ENCODE measurements at places on chromosomes 16 and 17.
A peak's percentile ranks its signal among the peaks of the same experiment; 100 is the strongest.

DNA sequence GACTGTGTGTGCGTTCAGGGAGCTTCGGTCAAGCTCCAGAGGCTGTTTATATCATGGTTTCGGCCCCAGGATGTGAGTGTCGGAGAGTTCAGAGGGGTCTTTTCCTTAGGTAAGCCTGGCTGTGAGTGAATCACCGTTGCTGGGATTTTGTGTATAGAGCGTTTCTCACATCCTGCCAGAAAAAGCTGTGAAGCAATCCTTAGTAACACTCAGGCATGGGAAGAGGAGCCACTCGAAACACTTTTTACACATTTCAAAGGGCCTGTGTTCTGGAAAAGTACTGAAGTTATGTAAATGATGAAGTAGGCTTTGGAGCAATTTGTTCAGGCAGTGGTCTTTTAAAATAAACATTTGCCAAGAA is 662 bp downstream of the PGS1 start:
- H3K4me1 ChIP-seq, result peaks cover 51% of the 10 kb centered on the region
- peak overlapping the region; percentile 94 for H3K27ac ChIP-seq
- peaks cover 10% of the 10 kb centered on the region for H3K36me3 ChIP-seq
- H3K4me3 ChIP-seq, result peak overlapping the region; percentile 97
- H3K27me3 ChIP-seq, result no peaks in the 10 kb centered on the region
- DNase-seq, result no peak

DNA sequence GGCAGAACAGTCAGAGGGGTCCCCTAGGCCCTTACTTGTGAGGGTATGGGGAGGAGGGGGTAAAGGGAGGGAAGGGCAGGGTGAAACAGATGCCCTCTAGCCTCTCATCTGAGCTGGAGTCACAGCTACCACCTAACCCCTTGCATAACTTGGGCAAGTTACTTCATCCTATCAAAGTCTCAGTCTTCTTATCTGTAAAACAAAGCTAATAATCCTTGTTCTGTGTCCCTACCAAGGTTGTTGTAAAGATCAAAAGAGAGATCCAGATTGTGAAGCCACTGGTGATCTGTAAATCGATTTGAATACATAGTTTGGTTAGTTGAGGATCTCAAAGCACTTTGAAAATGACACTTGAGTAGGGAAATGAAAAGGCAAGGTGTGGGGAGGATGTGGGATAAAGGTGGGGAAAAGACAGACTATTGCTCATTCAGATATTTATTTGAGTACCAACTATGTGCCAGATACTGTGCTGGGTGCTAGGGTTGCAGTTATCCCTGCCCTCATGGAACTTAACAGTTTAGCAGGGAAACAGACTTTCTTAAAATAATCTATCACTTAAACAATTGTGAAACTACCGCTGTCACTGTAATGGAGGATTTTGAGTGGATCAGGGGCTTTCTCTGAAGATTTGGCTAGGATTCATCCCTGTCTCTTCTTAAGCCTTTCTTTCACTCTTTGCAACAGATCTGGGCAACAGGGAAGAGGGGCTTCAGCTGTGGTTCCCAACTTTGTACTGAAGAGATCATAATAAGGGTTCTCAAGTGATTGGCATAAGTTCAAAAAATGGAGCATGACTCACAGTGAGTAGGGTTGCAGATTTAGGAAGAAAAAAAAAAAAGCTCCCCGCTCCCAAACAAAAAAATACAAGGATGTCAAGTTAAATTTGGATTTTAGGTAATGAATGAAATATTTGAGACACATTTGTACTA is 3.0 kb downstream of the HEATR9 start:
- no peaks in the 10 kb centered on the region for H3K4me1 ChIP-seq
- no peak for DNase-seq
- H3K27ac ChIP-seq, result no peak overlapping the region
- H3K27me3 ChIP-seq, result no peaks in the 10 kb centered on the region
- H3K4me3 ChIP-seq, result no peak overlapping the region

DNA sequence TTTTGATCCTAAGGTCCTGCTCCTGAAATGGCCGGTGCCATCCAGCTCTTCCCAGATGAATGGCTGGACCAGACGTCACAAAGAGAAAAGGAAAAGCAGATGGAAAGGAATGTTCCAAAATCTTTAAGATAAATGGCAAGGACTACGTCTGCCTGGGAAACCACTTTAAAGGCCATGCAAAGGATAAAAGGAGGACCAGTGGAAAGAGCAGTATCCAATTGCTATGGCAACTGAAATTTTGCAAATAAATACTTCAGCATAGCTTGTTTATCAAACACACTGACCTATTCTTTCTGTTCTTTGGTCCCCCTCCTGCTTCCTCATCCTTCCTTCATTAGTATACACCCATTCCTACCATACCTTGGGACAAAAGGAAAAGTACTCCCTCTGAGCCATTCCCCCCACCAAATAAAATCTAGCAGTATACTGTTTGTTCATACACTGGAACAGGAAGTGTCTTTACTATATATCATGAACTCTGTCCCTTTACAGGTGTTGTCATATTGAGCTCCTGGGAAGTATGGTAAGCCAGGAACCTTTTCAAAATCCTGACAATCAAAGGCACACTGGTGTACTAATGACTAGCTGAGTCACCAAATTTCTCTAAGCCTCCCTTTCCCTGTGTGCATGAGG is 37.2 kb upstream of the NUFIP2 start:
- no peaks in the 10 kb centered on the region for H3K4me1 ChIP-seq
- no peak for DNase-seq
- H3K27me3 ChIP-seq, result no peaks in the 10 kb centered on the region
- no peak overlapping the region for H3K27ac ChIP-seq
- no peaks in the 10 kb centered on the region for H3K36me3 ChIP-seq

DNA sequence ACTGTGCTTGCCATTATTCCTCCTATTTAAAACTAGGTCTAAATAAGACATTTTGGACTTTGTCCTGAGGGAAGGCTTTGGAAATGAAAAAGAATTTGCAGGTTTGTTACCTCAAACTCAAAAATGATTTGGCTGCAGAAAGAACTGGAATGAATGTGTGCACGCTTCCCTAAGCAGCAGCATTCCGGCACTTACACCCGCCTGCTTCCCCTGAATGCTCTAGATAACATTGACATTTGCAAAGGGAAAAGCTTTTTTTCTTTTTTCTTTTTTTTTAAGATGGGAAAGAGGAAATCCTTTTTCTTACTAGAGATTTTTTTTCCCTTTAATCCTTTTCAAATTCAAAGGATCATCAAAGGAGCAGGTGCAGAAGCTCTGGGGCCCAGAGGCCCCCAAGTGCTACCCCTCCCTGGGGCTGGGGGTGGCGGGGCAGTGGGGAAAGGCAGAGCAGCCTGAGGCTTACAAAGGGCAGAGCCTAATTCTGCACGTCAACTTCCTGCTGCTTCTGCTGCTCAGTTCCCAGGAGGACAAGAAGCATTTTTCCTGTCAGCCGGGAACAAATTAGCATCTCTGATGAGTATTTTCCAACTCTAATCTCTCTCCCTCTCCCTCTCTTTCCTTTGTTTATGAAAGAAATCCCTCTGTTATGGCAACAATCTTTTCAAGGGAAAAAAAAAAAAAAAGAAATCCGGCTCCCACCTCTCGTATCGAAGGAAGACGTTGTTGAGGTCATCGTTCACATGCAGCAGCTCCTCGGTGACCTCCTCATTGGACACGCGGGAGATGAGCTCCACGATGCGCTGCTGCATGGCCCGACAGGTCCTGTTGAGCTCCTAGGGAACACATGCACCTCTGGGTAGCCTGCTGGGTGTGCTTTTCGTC is 32.1 kb upstream of the SREBF1 start:
- no peak for DNase-seq
- H3K4me1 ChIP-seq, result peaks cover 6% of the 10 kb centered on the region
- H3K27me3 ChIP-seq, result no peaks in the 10 kb centered on the region
- H3K4me3 ChIP-seq, result no peak overlapping the region
- H3K27ac ChIP-seq, result peak overlapping the region; percentile 16
- H3K36me3 ChIP-seq, result peaks cover 25% of the 10 kb centered on the region

DNA sequence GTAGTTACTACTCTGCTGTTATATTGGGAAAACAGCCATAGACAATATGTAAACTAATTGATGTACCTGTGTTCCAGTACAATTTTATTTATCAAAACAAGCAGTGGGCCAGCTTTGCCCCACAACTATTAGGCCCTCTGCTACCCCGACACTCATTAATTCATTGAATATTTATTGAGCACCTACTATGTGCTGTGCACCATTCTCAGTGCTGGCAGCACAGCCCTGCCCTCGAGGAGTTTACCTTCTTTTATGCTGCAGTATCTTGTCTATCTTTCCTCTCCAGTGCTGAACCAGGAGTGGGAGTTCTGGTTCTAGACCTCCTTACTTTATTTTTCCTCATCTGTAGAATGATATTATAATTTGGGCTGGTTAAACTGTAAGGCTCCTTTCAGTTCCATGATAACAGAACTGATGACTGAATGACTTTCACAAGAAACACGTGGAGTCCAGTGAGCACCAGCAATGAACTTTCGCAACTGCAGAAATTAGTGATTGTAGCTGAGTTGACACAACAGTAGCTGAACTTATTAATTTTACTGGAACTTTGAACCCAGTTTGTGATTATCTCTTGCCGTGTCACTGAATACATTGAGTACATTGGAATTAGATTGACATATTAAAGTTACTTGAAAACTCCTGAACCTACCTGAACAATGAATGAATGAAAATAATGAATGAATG is 2.4 kb downstream of the GOSR2 start:
- H3K36me3 ChIP-seq, result peaks cover 20% of the 10 kb centered on the region
- no peaks in the 10 kb centered on the region for H3K27me3 ChIP-seq
- H3K4me3 ChIP-seq, result no peak overlapping the region
- H3K27ac ChIP-seq, result no peak overlapping the region
- no peak for DNase-seq

- H3K27ac ChIP-seq, result no peak overlapping the region
- no peaks in the 10 kb centered on the region for H3K36me3 ChIP-seq
- no peak for DNase-seq
- H3K4me3 ChIP-seq, result no peak overlapping the region
- no peaks in the 10 kb centered on the region for H3K27me3 ChIP-seq
- no peaks in the 10 kb centered on the region for H3K4me1 ChIP-seq
These were observed 16.2 kb downstream of the MLYCD start for GRCh38 chr16:83915081-83915480.

GRCh38 chr17:33682599-33682998 is 389.5 kb upstream of the ASIC2 start:
- H3K36me3 ChIP-seq, result no peaks in the 10 kb centered on the region
- no peaks in the 10 kb centered on the region for H3K27me3 ChIP-seq
- no peak for DNase-seq
- H3K27ac ChIP-seq, result no peak overlapping the region

DNA sequence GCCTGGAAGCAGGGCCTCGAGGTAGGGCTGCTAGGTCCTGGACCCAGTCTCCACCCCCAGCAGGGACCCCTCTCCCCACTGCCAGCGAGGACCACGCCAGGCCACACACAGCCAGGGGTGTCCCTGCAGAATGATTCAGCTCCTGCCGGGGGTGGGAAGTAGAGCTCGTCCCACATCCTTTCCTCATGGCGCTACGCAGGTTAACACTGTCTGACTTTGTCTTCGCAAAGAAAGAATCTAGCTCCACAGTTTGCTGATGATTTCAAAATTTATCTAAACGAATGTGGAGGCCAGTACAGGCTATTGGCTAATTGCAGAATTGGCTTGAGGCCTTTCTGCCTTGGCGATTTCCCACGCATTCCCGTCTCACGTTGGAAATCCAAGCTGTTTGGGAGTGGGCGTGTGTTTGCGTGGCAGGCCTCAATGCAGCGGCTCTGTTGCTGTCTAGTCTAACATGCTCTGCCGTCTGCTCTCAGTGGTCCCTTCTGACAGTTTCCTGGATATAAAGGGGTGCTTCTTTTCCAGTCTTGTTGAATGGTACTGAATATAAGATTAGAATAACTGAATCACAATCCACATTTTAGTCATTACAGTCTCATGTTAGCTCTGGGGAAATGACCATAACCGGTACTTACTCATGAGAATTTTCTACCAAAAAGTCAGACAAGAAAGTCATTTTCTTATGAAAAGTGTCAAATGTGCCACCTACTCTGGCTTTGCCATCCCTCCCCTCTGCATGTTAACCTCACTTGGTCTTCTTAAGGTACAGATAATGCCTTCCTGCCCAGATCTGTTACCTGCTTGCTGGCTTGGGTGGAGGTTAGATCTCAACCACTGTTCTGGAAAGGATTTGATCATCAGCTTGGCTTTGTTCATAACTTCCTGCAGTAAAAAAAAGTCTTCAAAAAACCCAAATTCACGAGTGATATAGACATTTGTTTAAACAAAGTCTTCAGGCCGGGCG is 252.4 kb downstream of the NTN1 start:
- no peaks in the 10 kb centered on the region for H3K36me3 ChIP-seq
- H3K4me1 ChIP-seq, result no peaks in the 10 kb centered on the region
- peak overlapping the region; percentile 30 for H3K27ac ChIP-seq
- H3K27me3 ChIP-seq, result no peaks in the 10 kb centered on the region
- no peak overlapping the region for H3K4me3 ChIP-seq
- no peak for DNase-seq

- no peak for DNase-seq
- no peaks in the 10 kb centered on the region for H3K27me3 ChIP-seq
- no peaks in the 10 kb centered on the region for H3K36me3 ChIP-seq
- H3K27ac ChIP-seq, result peak overlapping the region; percentile 91
- peak overlapping the region; percentile 39 for H3K4me3 ChIP-seq
- H3K4me1 ChIP-seq, result peaks cover 35% of the 10 kb centered on the region
These were observed 503 bp downstream of the DHX58 start for GRCh38 chr17:42111871-42112551.

DNA sequence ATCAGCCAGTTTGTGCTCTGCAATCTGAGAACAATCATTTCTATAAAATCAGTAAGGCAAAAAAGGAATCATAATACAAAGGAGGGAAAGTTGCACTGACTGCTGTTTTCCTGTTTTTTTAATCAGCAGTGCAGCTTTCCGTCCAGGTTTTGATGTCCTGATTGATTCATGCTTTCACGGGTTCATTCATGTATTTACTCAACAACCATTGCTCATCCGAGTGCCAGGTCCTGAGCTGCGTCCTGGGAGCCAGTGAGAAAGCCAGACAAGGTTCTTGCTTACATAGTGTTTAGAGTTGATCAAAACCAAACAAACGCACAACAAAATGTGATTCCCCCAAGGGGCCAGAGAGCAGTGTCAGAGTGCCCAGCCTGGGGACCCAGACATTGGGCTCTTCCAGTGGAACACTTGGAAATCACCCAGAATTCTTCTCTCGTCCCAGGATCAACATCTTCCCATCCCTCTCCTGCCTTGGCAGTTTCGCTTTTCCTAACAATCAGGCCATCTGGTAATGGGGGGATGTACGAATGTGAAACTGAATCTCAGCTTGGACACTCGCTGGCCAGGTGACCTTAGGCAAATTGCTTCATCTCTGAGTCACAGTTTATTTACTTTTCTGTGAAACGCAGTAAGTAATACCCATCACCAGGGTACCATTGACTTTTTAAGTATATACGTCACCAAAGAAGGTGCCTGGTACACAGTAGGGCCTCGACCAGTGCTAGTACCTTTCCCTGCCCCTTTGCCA is 13.3 kb upstream of the C1QL1 start:
- H3K36me3 ChIP-seq, result no peaks in the 10 kb centered on the region
- no peak overlapping the region for H3K4me3 ChIP-seq
- H3K4me1 ChIP-seq, result peaks cover 3% of the 10 kb centered on the region
- peaks cover 63% of the 10 kb centered on the region for H3K27me3 ChIP-seq
- no peak overlapping the region for H3K27ac ChIP-seq
- no peak for DNase-seq

GRCh38 chr16:56005958-56006357 is 130.8 kb upstream of the CES5A start:
- H3K27me3 ChIP-seq, result no peaks in the 10 kb centered on the region
- no peak overlapping the region for H3K4me3 ChIP-seq
- no peak overlapping the region for H3K27ac ChIP-seq
- H3K4me1 ChIP-seq, result no peaks in the 10 kb centered on the region
- DNase-seq, result no peak

- no peaks in the 10 kb centered on the region for H3K36me3 ChIP-seq
- no peak for DNase-seq
- no peaks in the 10 kb centered on the region for H3K27me3 ChIP-seq
These were observed 717.2 kb downstream of the WWOX start for GRCh38 chr16:78816499-78817195.
